ENCODE measurements at places on chromosomes 6 and 20.

GRCh38 chr20:24337069-24337468 is 132.4 kb upstream of the SYNDIG1 start:
- DNase-seq = peak; percentile 27

GRCh38 chr6:16109659-16110305 is 19.1 kb upstream of the MYLIP start:
- no peak for DNase-seq

DNA sequence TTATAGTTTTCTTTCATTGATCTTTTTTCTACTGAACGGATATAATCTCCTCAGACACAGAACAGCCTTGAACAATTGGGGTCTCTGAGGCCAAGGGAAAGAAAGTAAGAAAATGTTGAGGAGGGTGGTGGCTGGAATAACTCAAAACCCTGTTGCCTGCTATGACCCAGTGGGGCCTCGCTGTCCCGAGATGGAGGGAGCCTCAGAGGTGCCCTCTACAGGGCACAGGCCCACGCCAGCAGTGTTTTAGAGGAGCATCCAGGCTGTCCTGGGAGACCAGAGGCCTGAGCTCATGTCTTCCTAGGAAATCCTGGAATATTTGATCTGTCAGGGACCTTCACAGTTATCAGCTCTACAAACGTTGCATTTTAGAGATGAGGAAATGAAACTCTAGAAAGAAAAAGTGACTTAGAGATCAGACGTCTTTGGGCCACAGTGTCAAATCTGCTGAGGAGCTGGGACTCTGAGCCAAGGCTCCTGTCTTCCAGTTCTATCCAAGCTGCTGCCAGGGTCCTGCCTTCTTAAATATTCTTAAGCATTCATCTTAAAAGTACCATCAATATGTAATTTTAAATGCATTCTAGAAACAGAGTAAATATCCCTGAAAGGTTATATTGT is 26.3 kb downstream of the ALDH5A1 start:
- peak; percentile 2 for DNase-seq

GRCh38 chr6:146857980-146858347 is 259.2 kb downstream of the ADGB start:
- no peak for DNase-seq

- DNase-seq = no peak
Observed at GRCh38 chr6:144216668-144217218, 66.4 kb downstream of the STX11 start.

GRCh38 chr6:35718911-35719381 is 17.9 kb upstream of the ARMC12 start:
- no peak for DNase-seq

GRCh38 chr20:33910056-33910455 is 83.7 kb upstream of the RALY start:
- DNase-seq = no peak

- DNase-seq = peak; percentile 71
Observed at GRCh38 chr6:160030103-160030502, 61.2 kb downstream of the IGF2R start.

GRCh38 chr6:105501826-105502344 is 99.0 kb upstream of the PREP start:
- no peak for DNase-seq

DNA sequence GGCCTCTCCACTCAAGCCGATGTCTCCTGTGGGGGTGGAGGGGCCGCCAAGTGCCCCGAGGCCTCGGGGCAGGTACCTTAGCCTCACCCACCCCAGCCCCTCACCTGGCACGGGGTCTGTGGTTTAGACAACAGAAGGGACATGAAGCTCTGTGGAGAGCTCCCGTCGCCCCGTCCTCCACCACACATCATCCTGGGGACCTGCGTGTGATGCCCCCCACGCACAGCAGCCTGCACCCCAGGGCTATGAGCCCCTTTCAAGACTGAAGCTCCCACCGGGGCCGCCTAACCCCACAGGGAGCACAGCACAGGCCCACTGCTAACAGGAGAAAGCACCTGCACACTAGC is 8.2 kb downstream of the KCNQ2 start:
- no peak for DNase-seq

GRCh38 chr6:31479933-31480535 is 17.9 kb upstream of the MICB start:
- no peak for DNase-seq
